ENCODE measurements at places on chromosomes 1 and 21.

DNA sequence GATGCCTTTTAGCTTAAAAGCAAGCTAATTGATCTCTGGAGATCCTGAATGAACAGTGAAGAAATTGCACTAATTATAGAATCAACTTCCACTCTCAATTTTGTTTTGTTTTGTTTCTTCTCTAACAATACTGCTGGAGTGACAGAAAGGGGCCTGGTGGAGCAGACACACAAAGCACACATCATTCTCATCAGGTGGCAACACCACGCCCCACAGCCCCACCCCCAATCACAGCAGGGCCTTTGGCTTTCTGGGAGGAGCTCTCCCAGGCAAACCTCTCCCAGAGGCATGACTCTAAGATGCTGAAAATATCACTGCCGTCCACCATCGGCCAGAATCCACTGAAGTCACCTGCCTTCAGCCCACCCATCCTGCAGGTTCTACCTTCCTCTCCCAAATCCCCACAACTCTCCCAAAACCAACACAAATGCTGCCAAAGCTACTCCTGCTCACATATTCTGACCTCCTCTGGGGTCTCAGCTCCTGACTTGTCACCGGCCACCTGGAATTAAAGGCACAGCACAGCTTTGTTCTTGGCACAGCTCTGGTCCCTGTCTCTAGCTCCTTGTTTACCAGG lies 120.7 kb downstream of the GRIK3 start:
- DNase-seq: peak; percentile 24

DNA sequence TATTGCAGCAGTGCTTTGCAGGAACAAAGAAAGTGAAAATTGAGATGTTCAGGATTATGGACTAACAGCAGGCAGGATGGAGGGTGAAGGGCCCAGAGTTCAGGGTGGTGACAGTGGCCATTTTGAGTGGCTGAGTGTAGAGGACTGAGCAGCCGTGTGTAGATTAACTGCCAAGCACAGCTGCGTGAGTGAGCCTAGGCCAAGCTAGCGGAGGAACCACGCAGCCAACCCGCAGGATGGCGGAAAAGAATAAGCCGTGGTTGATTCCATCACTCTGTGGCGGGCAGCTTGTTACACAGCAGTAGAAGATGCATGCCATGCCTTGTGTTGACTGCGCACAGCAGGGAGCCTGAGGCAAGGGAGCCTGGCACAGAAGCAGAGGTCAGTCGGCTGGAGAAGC lies 102.5 kb upstream of the KIF26B start:
- DNase-seq: no peak

DNA sequence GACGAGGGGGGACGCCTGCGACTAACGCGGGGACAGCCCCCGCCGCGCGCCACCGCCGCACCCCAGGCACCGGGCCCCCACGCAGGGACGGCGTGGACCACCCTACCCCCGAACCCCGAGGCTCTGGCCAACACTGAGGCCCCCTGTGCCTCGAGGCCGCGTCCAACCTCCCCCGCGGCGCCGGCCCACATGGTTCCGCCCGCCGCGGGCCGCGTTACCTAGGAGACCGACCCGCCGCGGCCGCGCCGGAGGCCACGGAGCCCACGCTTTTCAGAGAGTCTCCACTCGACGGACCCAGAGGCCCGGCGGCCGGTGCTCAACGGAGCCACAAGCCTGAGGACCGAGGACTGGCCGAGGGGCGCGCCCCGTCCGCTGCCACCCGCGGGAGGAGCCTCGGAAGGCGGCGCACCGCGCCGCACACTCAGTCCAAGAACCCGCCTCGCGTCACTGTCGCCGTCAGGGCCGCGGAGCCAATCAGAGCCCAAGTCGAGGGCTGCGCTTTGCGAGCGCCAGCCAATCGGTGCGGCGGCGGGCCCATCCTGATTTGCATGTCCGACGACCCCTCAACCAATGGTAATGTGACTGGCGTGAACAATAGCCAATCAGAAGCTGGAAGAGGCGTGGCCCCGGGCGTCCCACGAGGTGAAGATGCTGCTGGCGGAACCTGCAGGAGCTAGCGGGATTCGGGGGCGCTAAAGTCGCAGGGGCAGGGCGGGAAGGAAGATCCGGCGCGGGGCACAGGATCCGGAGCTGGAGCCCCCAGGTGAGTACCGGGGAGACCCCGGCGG lies at the start of gene NPHP4:
TSS of gene NPHP4 (minus strand) at position 400 of the 788 bp plus-strand sequence. CDS start 6,136 bp downstream, outside the sequence.
- peak; percentile 100 for DNase-seq

DNA sequence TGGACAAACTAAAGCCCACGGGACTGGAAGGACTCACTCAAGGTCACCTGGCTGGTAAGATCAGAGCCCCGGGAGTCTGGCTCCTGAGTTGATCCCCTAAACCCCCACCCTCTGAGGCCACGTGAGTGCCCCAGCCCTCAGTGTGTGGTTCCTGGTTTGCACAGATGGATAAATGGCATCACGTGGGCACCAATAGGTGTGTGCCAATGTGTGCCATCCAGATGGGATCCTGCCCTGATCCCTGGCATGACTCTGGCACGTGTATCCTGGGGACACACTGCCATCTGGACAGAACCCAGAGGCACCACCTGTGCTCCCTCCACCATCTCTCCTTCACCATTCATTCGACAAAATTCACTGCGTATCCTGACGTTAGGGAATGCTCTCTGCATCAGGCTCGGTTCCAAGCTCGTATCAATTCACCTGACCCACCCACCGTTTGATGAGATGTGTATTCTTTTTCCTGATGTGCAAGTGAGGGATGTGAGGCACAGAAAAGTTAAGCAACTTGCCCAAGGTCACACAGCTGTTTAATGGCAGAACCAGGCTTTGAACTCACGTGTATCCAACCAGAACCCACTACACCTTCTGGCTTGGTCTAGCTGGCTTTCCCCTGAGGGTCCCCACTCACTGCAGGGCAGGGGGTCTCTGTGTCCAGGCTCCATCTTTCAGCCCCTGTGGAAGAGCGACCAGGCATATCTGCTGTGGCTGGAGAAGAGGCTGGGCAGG lies 49.8 kb upstream of the PAX7 start:
- DNase-seq: no peak

GRCh38 chr1:192557841-192558595 lies 17.6 kb upstream of the RGS1 start:
- no peak for DNase-seq

DNA sequence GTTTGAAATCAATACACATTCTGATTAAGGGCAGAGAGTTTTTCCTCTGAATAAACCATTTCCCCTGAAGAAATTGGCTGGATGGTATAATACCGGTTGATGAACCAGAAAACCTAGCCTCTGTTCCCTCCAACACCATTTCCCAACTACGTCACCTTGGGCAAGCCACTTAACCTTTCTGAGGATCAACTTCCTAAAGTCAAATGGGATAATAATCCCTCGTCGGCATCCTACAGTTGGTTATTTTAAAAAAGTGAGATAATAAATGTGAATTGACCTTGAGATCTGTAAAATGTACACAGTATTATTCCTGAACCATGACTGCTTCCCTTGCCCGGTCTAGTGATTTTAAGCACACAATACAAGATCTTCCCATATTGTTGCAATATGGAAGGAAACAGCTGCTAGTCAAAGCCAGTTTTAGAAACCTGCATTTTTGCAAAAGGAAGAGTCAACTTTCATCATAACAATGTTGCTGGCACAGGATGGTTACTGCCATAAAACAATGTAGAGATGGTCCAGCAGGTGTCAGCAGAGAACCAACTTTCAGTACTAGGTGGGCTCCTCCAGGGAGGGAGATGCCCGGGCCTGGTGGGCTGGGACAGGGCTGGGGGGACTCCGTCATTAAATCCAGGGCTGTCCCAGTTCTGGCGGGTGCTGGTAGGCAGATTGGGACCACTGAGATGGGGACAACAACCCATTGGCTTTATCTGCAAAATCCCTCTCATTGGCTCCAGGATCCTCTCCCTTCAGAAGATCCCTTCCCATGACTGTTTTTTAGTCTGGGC lies 5.2 kb upstream of the HLX start:
- DNase-seq: no peak

DNA sequence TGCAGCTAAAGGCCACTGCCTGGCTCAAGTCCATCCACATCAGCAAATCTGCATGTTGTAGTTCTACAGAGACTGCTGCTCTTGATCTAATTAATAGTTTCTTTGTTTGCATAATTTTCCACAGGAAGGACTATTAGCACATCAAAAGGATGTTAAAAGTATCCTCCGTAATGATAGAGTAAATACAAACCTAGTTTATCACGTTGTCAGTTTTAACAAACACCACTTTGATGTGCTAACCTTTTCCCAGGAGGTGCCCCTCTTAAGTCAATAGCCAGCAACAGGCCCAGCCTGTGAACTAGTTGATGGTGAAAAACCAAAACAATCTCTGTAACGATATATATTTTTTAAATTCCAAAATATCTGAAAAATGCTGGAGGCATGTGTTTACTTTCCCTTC lies 64.2 kb upstream of the SLC22A15 start:
- DNase-seq: no peak

GRCh38 chr1:183388735-183389134 lies 29.4 kb downstream of the NMNAT2 start:
- no peak for DNase-seq

DNA sequence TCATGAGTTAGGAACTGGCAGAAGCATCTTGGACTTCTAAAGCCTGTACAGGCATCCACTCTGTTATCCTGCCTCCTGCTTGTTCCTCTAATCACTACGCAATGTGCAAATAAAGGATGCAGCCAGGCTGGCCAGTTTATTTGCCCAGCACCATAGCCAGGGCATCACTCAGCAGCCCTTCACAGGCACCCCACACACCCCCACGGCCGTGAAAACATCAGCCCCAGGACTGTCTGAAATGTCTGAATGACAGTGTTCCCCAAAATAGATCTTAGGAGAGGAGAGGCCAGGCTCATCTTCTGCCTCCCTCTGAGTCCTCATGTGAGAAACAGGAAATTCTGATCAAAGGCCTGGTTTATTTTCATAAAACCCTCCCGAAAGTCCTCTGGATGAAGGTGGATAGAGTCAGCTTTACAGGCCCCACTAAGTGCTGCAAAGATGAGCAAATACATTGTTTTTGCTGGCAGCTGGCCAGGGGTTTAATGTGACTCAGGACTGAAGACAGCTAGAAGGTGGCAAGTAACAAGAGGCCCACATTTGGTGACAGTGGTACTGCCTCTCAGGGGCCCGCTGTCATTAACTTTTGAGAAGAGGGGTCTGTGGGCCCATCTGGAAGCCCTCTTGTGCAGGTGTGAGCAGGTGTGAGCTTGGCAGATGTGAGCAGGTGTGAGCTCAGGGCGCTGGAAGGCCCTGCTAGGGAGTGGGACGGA lies 32.9 kb downstream of the GRHL3 start:
- DNase-seq: peak; percentile 67

DNA sequence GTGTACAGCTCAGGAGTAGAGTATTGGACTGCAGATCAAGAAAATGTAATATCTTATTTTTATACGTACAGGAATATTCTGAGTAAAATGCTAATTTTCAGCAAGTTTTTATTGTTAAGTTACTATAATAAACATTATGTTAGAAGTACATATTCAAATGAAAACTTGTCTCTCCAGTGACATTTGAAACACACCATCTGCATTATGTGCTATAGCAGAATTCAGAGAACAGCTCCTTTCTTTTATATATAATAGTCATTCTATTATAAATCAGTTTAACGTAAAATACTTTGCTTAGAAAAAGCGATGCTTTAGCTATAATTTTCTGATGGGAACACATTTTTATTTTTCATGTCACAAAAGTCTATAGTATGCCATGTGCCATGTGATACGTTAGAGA lies 249.0 kb downstream of the PTPRC start:
- no peak for DNase-seq

GRCh38 chr21:45104560-45104959 lies 30.2 kb downstream of the ADARB1 start:
- peak; percentile 64 for DNase-seq

DNA sequence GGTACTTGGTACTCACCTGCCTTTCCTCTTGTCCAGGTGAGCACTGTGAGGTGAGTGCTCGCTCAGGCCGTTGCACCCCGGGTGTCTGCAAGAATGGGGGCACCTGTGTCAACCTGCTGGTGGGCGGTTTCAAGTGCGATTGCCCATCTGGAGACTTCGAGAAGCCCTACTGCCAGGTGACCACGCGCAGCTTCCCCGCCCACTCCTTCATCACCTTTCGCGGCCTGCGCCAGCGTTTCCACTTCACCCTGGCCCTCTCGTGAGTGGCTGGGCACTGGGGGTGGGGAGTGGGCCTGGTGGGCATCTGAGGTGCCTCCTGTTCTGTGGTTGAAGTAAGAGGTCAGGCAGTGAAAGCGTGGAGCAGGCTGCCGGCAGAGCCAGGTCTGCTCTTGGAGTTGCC lies 11.7 kb downstream of the CELSR2 start:
- no peak for DNase-seq

DNA sequence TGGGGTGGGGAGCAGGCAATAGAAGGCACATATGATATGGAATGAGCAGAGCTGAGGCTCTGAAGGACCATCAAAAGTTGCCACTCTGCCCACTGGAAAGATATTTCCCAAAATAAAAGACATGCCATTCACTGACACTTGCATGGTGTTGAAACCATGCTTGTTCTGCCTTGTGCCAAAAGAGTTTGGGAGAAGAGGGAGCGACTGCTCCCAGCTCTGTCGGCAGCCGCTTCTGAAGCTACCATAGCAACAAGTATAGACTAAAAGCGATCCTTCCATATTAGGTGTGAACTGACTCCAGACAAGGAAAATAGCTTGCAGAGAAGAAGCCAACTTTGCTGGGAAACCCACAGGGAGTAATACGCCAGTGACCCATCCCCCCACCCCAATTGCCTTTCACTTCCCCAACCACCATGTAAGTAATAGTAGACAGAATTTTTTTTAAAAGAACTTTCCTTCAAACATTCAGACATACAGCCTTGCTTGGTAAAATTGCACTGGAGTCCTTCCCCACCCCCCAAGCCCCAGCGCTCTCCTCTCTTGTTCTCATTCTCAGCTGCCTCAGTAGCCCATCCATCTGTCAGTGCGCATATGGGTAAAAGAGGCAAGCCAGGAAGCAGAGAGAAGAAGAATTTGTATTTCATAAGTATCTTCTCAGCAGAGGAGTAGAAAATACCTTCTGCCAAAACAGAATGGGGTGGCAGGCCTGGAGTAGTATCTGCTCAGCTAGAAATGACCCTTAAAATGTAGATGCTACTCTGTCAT lies 263.7 kb downstream of the OMA1 start:
- DNase-seq: no peak

- DNase-seq: no peak
Observed at GRCh38 chr1:213371847-213372619, 321.0 kb downstream of the RPS6KC1 start.

GRCh38 chr21:42845296-42845965 lies 33.9 kb downstream of the WDR4 start:
- DNase-seq: peak; percentile 50

- DNase-seq: no peak
Observed at GRCh38 chr1:208654241-208654640, 410.1 kb upstream of the PLXNA2 start.

GRCh38 chr1:28232558-28233263 lies at the start of gene DNAJC8:
TSS of gene DNAJC8 (minus strand) at chr1:28233029. CDS start at chr1:28232998, 31 bp downstream.
- DNase-seq: peak; percentile 97

DNA sequence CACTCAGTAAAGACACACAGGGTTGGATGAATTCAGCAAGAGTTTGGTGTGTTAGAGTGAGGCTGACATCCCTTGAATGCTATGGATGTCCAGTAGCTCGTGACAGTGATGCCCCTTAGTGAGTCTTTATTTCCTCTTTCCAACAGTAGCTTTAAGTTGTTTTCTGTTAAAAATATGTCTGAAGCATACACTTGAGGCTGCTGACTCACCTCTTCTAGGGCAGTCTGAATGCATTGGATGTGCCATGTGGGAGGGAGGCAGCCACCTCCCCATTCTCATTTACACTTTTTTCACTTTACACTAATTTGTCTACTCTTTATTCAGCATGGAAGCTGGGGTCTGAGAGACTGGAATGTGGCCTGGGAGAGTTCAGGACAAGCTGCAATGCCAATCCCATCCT lies 17.6 kb downstream of the NOS1AP start:
- no peak for DNase-seq
